ENCODE measurements at places on chromosomes 11 and 22. TPM values are rescaled to one million over a fixed set of nuclear protein-coding genes. Genes with fewer than 3 reads are reported as not detected.
A peak's percentile ranks its signal among the peaks of the same experiment; 100 is the strongest.

DNA sequence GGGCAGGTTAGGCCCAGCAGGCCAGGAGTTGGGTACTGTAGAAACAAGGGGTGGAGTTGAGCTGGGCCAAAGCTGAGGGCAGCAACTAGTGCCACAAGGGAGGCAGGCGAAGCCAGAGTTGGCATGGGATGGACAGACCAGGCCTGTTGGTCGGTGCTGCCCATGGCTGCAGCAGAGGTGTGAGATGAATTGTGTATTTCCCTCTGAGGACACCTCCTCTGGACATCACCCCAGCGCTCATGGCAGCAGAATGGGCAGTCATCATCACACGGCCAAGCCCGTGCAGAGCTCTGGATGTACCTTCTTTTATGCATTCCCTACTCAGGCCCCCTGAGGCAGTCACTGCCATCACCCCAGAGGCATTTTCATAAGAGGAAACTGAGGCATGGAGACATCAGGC, 20.3 kb downstream of the TAB1 start:
- no peak for DNase-seq

GRCh38 chr11:6321961-6322362, 1.7 kb upstream of the CAVIN3 start:
- DNase-seq, result no peak

Gene OR8B8
- polyA plus RNA-seq, result not detected

DNA sequence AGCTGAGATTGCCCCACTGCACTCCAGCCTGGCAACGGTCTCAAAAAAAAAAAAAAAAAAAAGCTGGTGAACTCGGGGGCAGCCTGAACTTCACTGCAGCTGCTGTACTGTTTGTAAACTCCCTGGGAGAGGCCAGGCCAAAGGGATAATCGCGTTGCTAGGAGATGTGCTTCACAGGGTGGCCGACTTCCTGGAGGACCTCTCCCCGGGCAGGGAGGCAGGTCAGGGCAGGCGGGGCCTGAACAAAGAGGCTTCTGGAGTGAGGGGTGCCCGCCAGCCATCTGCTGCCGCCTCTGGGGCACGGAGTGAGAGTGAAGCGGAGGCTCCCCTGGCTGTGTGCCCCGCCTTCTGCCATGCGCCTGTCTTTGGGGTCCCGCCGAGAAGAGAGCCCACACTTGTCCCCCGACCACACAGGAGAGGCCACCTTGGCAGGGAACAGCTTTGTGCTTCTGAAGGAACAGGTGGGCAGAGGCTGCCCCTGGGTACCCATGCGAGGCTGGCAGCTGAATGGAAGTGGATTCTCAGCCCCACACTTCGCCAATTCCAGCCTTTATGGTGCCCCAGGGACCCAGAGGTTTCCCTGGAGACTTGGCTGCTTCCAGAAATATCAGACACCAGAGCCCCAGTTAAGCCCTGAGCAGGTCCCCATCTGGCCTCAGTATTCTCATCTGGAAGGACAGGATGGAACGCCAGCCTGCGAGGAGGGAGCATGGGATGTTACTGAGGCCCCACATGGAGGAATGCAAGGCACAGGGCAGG, 29.6 kb downstream of the TMEM184B start:
- peak; percentile 70 for DNase-seq

- no peak for DNase-seq
Observed at GRCh38 chr22:35312198-35313059, 12.7 kb downstream of the TOM1 start.

Gene POU2AF2
- not detected for polyA plus RNA-seq

GRCh38 chr22:34068001-34068400, 147.7 kb upstream of the LARGE1 start:
- DNase-seq, result no peak

DNA sequence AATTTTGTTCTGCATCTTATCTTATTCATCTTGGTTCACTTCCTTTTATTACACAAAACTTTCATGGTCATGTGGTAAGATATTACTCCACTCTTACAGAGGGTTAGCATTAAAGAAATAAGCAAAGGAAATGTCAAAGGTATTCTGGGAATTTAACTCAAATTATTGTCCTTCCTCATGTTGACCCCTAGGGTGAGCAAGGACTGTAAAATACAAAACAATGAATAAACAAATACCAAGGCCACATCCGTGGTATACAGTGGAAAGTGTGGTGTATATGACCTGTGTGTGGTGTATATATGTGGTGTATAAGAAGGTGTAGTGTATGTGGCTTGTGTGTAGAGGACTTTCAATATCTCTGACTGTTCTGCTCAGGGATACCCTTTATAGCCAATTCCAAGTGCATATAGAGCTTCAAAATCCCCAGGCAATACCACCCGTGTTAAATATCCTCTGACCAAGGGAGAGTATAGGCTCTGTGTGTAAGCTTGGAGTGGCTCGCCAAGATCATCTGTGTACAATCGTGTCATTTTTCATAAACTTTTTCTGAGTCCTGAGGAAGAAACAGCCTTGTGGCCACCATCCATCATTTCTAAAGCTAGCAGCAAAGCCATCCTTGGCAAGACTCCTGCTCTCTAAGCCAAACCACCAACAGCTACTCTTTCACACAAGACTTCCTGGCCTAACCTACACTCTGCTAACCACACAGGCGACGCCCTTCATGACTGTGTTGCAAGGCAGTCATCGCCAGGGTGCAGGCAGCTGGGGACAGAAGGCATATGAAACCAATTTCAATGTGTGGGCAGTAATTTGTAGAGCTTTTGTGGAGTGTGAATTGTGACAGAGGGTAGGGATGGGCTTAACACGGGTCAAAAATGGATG, 548.0 kb downstream of the ETS1 start:
- no peak for DNase-seq

Gene OR8B2
- not detected for polyA plus RNA-seq
